ENCODE measurements at places on chromosomes 12 and 14.

DNA sequence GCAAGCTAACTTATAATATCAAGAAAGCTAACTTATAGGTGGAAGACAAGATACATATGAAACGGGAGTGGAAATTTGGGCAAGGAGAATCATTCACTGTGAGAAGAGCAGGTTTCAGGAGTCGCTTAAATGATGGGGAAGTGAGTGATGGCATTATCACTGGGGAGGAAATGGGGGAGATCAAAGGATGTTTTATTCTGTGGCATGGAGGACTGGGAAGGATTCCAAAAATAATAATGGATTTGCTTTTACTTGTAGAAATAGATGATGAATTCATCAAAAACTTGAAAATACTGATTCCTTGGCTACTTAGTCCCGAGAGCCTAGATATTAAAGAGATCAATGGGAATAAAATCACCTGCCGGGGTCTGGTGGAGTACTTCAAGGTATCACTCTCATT lies 47.8 kb downstream of the SAV1 start:
- no peak for DNase-seq

- no peak for DNase-seq
Measured at GRCh38 chr12:87283111-87283510, 746.1 kb downstream of the C12orf50 start.

DNA sequence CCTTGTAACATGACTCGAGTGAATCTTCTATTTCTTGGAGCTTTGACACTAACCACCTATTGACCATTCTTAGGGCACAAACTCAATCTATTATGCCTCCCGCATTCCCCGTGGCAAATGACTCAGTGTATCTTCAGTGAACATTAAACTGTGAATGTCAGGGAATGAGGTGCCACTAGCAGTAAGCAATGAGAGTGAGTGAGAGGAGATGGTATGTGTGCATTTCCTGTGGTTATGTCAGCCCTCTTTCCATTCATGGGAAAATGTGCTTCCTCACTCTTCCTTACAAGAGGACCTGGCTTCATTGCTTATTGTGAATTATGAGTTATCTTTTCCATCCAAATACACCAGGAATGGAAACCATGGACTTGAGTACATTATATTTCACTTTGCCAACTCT lies 229.2 kb downstream of the EMP1 start:
- peak; percentile 50 for DNase-seq

- DNase-seq, result no peak
Measured at GRCh38 chr12:128933039-128933438, 79.8 kb downstream of the GLT1D1 start.

Data from HFFc6 (cell line).